PC-3 (cell line): ENCODE measurements at places on chromosomes 7 and 10. TPM values are rescaled to one million over a fixed set of nuclear protein-coding genes. Genes with fewer than 3 reads are reported as not detected.

DNA sequence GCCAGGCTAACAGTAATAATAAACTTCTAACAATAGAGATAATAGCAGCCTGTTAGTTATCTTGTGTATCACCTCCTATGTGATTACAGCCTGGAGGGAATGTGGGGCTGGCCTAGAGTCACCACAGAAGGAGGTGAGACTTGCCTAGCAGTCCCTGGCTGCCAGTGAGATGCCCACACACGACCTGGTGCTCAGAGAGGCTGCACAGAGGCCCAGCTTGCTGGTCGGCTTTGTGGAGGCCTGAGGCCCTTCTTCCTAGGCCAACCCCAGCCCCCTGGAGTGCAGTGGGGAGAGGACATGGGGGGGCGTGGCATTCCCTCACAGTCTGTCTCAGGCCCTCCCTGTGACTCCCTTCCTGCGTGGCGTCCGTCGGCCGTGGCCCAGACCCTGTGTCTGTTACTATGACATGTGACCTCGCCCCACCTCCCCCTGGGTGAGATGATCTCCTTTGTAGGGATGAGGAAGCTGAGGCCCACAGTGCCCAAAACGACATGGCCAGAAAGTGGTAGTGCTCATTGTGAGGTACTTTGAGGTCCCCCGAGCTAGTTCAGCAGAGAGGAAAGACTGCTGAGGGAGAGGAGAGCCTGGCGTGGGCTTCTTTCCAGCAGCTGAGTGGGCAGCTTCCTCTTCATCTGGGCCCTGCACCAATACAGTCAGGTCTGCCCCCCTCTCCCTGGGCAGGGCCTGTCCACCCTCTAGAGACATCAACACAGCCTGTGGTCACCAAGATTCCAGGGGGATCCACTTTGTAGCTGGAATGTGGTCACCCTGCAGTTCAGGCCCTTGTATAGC lies 29.7 kb downstream of the UNC5B start:
- no peaks in the 10 kb centered on the region for H3K36me3 ChIP-seq
- no peak overlapping the region for H3K27ac ChIP-seq
- H3K4me3 ChIP-seq, result no peak overlapping the region
- DNase-seq, result no peak
- peaks cover 5% of the 10 kb centered on the region for H3K4me1 ChIP-seq
- no peaks in the 10 kb centered on the region for H3K27me3 ChIP-seq

DNA sequence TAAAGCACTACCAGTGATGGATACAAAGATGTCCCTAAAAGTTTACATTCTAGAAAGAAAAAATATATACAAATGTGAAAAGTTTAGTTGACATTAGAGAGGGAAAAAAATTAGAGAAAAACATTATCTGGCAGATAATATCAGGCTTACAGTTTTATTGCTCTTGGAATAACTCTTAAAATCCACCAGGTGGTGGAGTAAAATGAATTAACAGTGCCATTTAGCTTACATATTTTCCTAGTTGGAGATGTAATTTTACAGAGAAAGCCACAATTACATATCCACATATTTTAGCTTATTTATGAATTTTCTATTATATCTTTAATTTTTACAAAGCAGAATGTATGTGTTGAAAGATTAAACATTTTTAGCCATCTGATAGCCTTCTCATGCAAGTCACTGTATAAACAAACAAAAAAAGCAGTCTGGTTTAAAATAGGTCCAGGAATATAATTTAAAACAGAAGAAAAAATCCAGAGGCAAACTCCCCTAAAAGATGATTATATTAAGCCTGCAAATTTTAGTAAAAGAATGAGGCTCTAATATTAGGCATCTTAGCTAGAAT lies 6.5 kb downstream of the CABCOCO1 start:
- H3K27ac ChIP-seq, result no peak overlapping the region
- no peaks in the 10 kb centered on the region for H3K4me1 ChIP-seq
- no peaks in the 10 kb centered on the region for H3K36me3 ChIP-seq
- H3K4me3 ChIP-seq, result no peak overlapping the region
- no peaks in the 10 kb centered on the region for H3K27me3 ChIP-seq
- no peak for DNase-seq

GRCh38 chr10:33673839-33674415 lies 339.5 kb upstream of the NRP1 start:
- no peaks in the 10 kb centered on the region for H3K4me1 ChIP-seq
- no peak overlapping the region for H3K27ac ChIP-seq
- H3K36me3 ChIP-seq, result no peaks in the 10 kb centered on the region
- no peak overlapping the region for H3K4me3 ChIP-seq

GRCh38 chr10:778626-779330 lies 89.3 kb upstream of the DIP2C start:
- H3K27ac ChIP-seq, result no peak overlapping the region
- no peaks in the 10 kb centered on the region for H3K4me1 ChIP-seq
- H3K27me3 ChIP-seq, result no peaks in the 10 kb centered on the region
- H3K36me3 ChIP-seq, result no peaks in the 10 kb centered on the region

DNA sequence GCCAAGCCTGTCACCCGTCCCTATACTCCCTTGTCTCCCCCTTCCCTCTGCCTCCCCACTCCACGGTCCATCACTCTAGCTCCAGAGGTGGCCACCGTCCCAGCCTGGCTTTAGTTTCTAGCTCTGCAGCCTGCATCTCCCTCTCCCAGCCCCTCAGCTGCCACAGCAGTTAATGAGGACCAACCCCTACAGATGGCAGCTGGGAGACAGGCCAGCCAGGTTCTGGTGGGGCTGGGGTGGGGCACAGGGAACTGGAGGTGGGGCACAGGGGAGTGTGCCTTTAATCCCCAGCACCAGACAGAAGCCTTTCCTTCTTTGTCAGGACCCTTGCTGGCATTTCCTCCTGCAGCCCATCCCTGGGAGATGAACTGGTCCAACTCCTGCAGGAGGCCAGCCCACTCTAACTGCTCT lies 21.1 kb downstream of the UNC5B start:
- no peak for DNase-seq
- no peaks in the 10 kb centered on the region for H3K36me3 ChIP-seq
- no peaks in the 10 kb centered on the region for H3K4me1 ChIP-seq

- no peaks in the 10 kb centered on the region for H3K4me1 ChIP-seq
- H3K36me3 ChIP-seq, result no peaks in the 10 kb centered on the region
- no peaks in the 10 kb centered on the region for H3K27me3 ChIP-seq
- no peak overlapping the region for H3K27ac ChIP-seq
- H3K4me3 ChIP-seq, result no peak overlapping the region
These were observed 326.6 kb upstream of the POM121L12 start for GRCh38 chr7:52708846-52709245.

The APBB1IP gene
- total RNA-seq, result not detected in 2 replicates

The AKR1C3 gene
- total RNA-seq, result 15.8 and 24.0 TPM in 2 replicates

The GALNT17 gene
- total RNA-seq, result not detected in 2 replicates

GRCh38 chr7:26117142-26117807 lies 34.7 kb upstream of the NFE2L3 start:
- no peak overlapping the region for H3K4me3 ChIP-seq
- no peak for DNase-seq
- no peaks in the 10 kb centered on the region for H3K27me3 ChIP-seq
- no peaks in the 10 kb centered on the region for H3K36me3 ChIP-seq
- H3K4me1 ChIP-seq, result no peaks in the 10 kb centered on the region

GRCh38 chr10:68362590-68362989 lies 29.9 kb upstream of the PBLD start:
- no peaks in the 10 kb centered on the region for H3K27me3 ChIP-seq
- no peak overlapping the region for H3K27ac ChIP-seq
- H3K36me3 ChIP-seq, result peaks cover 10% of the 10 kb centered on the region; the same call in 1 of the 2 replicates
- no peak overlapping the region for H3K4me3 ChIP-seq
- no peaks in the 10 kb centered on the region for H3K4me1 ChIP-seq
- no peak for DNase-seq

DNA sequence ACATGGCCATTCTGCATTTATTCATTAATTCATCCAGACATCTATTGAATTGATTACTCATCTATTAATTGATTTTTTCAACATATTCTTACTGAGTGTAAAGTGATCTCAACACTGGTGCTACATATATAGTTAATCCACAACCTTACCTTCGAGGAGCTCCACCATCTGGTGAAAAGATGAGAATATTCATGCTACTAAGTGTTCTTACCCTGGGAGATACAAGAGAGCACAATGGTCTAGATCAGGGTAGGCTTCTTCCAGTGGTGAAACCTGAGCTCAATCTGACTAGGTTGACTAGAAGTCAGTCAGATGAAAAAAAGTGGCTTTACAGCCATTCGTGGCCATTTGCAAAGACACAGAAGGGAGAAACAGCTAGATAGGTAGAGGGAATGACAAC lies 507.4 kb downstream of the ANKRD7 start:
- no peaks in the 10 kb centered on the region for H3K36me3 ChIP-seq
- no peaks in the 10 kb centered on the region for H3K27me3 ChIP-seq
- no peaks in the 10 kb centered on the region for H3K4me1 ChIP-seq
- no peak for DNase-seq

The NRBF2 gene
- 43.4 and 44.4 TPM in 2 replicates for total RNA-seq

The NOS3 gene
- total RNA-seq, result 0.66 and 2.5 TPM in 2 replicates

GRCh38 chr10:113131613-113132261 lies 181.7 kb downstream of the TCF7L2 start:
- no peaks in the 10 kb centered on the region; the same call in 1 of the 2 replicates for H3K4me1 ChIP-seq
- H3K27ac ChIP-seq, result no peak overlapping the region
- H3K36me3 ChIP-seq, result no peaks in the 10 kb centered on the region
- no peak overlapping the region for H3K4me3 ChIP-seq
- H3K27me3 ChIP-seq, result no peaks in the 10 kb centered on the region

DNA sequence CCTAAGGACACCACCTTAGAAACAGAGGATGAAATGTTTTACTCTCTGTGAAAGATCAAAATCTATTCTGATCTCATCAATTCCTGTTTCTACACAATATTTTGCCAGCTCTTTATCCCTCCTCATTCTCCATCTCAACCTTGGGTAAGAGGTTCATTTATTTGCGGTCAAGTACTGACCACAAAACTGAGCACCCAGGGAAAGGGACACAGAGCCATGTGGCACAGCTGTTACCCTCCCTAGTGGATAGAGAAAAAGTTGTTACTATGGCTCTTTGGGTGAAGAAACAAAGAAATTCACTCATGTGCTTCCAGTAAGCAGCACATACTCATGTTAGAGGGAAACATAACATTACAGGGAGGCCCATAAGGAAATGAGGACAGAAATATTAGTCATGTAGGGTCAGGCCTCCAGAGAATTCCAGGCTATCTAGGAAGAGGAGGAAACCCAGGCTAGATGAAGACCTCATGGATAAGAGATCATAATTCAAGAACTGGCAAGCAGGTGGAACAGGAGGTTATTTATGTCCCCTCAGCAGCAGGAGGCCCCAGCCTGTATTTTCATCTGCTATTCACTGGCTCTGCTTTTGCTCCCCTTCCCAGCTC lies 114.5 kb downstream of the ATE1 start:
- no peak overlapping the region for H3K4me3 ChIP-seq
- no peak overlapping the region for H3K27ac ChIP-seq
- DNase-seq, result no peak
- no peaks in the 10 kb centered on the region for H3K27me3 ChIP-seq
- H3K36me3 ChIP-seq, result no peaks in the 10 kb centered on the region

DNA sequence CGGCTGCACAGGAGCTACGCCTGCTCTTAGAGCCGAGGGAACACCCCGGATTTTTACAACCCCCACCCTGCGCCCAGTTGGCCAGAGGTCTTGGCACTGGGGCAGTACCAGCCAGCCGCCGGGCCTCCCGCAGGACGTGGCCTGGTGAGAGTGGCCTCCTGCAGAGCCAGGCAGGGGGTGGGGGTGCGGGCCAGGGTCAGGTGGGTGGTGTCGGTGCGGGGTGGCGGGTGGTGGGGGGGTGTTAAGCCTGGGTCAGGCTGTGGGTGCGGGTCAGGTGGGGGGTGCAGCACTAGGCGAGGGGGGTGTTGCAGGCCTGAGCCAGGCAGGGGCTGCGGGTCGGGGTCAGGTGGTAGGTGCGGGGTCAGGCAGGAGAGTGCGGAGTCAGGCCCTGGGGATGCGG lies 647 bp downstream of the ECHS1 start:
- H3K4me1 ChIP-seq, result peaks cover 3% of the 10 kb centered on the region; the same call in 1 of the 2 replicates
- H3K4me3 ChIP-seq, result peak overlapping the region; percentile 58
- no peak for DNase-seq

GRCh38 chr7:1553512-1554210 lies 2.3 kb downstream of the TMEM184A start:
- H3K27me3 ChIP-seq, result no peaks in the 10 kb centered on the region
- no peaks in the 10 kb centered on the region for H3K36me3 ChIP-seq

DNA sequence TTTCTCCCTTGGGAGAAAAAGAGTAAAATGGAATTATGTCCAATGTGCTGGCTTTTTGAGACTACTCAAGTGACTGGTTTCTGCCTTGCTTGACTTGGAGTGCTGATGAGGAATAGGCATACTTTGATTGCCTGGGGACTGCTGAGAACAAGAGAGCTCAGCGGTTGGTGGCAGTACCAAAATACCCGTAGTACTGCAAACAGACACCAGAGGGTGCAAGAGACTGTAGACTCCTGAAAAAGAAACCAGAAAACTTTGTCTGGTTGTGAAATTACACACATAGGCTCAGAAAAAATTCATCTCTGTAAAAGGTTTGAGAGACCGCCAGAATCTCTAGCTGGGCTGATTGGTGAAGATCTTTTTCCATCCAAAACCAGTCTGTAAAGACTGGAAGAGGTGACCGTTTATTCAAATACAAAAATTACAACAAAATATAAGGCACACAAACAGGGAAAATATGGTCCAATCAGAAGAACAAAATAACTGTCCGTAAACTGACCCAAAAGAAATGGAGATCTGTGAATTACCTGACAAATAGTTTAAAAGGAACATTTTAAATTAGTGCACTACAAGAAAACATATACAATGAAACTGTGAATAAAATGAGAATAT lies 18.5 kb downstream of the BICC1 start:
- no peak overlapping the region for H3K4me3 ChIP-seq
- H3K4me1 ChIP-seq, result no peaks in the 10 kb centered on the region
- H3K27me3 ChIP-seq, result peaks cover 4% of the 10 kb centered on the region; the same call in 1 of the 2 replicates
- no peaks in the 10 kb centered on the region for H3K36me3 ChIP-seq

The ITGB8 gene
- total RNA-seq, result 13.9 and 14.0 TPM in 2 replicates

DNA sequence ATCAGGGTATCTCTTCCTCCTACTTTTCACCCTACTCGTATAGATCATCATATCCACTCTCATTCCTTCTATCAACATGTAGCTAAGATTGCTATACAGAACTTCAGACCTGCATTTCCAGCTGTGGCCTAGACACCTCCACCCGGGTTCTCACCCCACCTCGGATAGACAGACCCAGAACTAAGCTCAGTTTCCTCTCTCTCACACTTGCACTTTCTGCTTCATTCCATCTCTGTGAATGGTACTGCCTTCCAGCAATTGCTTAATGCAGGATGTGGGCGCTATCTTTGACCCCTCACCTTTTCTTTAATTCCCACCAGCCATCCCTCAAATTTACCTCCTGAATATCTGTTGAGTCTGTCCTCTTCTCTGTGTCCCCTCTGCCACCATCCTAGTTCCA lies 35.7 kb downstream of the AGK start:
- no peak overlapping the region for H3K27ac ChIP-seq
- H3K4me3 ChIP-seq, result no peak overlapping the region

- peaks cover 13% of the 10 kb centered on the region; the same call in 1 of the 2 replicates for H3K4me1 ChIP-seq
- peak overlapping the region; percentile 34 for H3K27ac ChIP-seq
- H3K4me3 ChIP-seq, result no peak overlapping the region
- H3K27me3 ChIP-seq, result no peaks in the 10 kb centered on the region
- no peak for DNase-seq
These were observed 40.9 kb upstream of the KLF6 start for GRCh38 chr10:3825862-3826351.
